ENCODE measurements at places on chromosomes 7 and 10.

DNA sequence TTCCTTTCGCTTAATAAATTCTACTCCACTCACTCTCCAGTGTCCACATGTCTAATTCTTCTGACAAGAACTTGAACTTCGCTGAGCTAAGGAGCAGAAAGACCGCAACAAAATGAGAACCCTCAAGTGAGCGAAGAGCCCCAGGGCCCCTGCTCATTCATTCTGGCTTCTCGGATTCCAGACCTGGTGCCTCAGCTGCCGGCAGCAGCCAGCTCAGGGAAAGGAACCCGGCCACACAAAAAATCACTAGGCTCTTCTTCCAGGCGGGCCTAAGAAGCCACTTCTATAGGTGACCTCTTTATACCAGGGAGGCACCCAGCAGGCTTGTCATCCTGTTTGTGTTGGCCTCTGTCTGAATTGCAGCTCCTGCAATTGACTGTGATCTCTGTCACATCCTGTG, 33.3 kb downstream of the OTUD1 start:
- no peak for DNase-seq

DNA sequence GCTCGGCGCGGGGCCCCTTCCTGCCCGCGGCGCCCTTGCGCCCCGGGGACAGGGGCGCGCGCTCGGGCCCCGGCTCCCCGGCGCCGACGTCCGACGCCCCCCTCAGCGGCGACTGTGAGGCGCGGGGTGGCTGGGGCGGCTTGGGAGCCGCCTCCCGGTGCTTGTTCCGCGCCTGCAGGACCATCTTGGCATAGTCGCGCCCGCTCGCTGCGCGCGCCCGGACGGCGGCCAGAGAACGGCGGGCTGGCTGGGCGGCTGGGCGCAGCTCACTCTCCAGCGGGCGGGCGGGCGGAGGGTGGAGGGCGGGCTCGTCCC, at the start of gene DPY19L1:
Gene DPY19L1 (minus strand): TSS at position 275 of the 315 bp plus-strand sequence. CDS start 91 bp downstream, at position 184.
- DNase-seq = no peak

GRCh38 chr7:73737491-73738219, 947 bp downstream of the ABHD11 start:
- no peak for DNase-seq

DNA sequence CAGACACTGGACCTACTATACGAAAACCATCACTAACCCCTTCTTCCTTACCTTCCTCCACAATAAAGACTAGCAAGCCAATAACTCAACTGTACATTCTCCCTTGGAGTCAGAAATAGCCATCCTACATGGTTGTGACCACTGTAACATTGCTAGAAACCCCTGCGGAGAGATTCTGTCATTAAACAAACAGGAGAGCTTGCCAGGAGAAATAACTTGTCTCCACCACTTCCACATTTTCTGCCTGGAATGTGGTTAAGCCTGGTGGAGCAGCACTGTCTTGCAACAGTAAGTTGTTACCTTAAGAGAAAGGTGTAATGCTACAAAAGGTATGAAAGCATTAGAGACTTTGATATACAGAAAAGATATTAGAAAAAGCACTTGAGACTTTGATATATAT, 45.8 kb downstream of the THSD7A start:
- no peak for DNase-seq

GRCh38 chr10:95536894-95537541, 24.2 kb downstream of the SORBS1 start:
- no peak for DNase-seq

GRCh38 chr7:141663081-141663849, 38.7 kb downstream of the DENND11 start:
- no peak for DNase-seq

- DNase-seq = no peak
These were observed 26.9 kb downstream of the DNAJB9 start for GRCh38 chr7:108596560-108596959.

DNA sequence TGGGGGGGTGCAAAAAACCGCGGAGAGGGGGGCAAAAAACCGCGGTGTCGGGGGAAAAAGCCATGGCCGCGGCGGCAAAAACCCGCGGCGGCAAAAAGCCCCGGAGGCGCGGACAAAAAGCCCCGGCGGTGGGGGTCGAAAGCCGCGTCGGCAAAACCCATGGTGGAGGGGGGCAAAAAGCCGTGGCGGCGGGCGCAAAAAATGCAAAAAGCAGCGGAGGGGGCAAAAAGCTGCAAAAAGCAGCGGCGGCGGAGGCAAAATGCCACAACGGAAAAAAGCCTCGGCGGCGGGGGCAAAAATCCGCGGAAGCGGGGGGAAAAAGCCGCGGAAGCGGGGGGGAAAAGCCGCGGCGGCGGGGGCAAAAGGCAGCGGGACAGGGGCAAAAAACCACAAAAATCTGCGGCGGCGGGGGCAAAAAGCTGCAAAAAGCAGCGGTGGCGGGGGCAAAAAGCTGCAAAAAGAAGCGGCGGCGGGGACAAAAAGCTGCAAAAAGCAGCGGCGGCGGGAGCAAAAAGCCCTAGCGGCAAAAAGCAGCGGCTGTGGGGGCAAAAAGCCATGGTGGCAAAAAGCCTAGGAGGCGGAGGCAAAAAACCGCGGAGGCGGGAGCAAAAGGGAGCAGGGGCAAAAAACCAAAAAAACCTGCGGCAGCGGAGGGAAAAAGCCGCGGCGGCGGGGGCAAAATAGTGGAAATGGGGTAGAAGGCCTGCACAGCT, 418.9 kb downstream of the ZNF716 start:
- no peak for DNase-seq

DNA sequence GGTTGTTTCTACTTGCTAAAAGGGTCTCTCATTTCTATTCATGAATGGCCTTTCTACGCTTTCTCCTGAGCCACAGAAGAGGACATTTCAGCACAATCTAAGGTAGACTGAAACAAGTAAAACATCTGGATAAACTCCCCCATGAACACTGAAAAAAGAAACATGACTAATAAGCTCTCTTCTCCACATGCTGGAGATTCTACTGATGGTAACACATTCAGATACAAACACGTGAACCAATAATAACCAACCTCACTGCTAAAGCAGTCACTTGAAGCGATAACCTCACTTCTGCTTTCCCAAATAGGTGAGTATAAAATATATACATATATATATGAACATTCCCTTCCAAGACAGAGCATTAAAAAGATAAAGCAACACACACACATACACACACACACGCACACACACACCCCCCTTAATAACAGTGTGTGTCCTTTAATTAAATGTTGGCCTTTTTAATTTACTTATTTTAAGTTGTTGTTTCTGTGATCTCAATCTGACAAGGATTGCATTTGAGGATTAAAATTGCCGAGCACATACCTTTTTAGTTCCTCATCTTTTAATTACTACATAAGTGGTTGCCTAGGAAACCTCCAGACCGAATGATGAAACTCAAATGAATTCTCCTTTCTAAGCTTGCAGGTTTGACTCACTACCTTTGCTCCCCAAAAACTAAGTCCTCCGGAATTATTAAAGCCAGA, 292.4 kb upstream of the KLF14 start:
- peak; percentile 41 for DNase-seq

DNA sequence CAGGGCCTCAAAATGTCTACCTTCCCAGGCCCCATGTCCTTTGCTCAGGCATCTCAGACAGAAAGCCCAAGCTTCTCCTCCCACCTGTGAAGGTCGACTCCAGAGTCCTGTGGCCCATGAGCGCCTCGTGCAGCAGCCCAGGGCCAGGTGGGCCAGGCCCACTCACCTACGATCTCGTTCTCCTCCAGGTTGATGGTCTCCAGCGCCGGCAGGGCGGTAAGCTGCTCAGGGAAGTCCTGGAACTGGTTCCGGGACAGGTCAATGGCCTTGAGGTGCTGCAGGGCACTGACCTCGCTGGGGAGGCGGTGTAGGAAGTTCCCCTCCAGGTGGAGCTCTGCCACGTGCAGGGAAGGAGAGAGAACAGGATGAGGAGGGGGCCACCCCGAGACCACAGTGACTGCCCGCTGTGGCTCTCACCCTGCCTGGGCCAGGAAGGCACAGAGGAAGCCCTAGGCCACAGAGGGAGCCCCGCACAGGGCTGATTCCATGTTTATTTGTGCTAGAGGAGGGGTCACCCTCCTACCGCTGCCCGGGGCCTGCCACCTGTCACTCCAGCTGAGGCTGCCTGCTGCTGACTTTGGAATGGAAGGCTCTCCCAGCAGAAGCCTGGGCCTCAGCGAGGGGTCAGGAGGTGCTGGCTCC, 40.0 kb upstream of the NPFFR1 start:
- DNase-seq = no peak

DNA sequence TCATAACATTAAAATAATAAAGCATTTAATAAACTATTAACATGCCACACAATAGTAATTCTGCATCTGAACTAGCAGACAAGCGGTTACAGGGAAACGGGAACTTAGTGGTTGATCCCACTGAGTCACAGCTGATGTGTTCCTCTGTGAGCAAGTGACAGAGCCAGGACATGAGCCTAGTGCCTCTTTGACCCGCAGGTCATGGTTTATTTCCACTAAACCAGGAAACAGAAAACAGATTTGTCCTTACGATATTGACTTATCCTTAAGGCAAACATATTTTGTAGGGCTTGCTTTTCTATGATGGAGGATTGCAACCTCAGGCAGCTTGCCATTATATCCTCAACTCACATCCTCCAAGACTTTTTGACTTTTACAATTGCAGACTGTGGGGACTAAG, 987.3 kb downstream of the CCSER2 start:
- DNase-seq = no peak

GRCh38 chr10:65172249-65172648, 1651.0 kb downstream of the REEP3 start:
- no peak for DNase-seq

GRCh38 chr10:112689327-112690072, 242.5 kb downstream of the VTI1A start:
- no peak for DNase-seq

- no peak for DNase-seq
These were observed 87.1 kb downstream of the KAT6B start for GRCh38 chr10:74913377-74913979.

DNA sequence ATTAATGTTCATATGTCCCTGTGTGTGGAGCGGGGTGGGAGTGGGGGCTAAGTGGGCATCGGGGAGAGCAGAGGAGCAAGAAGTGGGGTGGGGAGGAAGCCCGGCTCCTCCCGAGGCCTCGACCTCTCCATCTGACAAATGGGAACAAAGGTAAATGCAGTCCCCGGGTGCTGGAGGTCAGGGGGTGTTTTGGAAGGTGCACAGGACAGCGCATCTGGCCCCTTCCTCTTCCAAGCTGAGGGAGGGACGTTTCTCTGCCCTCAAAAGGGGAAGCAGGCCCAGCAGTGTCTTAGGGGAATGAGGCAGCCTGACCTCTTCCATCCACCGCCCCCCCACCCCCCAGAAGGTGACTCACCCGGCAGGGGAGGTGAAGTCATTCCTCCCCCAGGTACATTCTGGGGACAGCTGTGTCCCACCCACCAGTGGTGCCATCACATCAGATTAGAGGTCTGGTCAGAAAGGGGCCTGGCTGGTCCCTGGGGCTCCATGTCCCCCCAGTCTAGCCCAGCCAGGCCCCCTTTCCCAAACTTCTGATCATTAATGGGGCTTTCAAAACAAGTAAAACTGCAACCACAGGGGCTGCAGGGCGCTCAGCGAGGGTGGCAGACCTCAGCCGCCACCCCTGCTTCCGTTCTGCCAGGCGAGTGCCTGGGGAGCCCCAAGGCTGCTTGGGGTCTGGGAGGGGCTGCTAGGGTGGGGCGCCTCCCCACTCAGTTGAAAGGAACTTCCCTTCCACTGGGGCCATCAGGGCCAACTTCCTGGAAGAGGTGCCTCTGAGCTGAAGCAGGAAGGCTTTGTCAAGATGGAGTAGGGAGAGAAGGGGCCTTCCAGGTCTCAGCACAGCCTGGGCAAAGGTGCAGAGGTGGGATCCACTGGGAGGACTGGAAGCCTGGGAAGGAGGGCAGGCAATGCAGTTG, 10.8 kb downstream of the LFNG start:
- no peak for DNase-seq

- DNase-seq = no peak
These were observed 27.7 kb downstream of the BTBD16 start for GRCh38 chr10:122298598-122299301.

GRCh38 chr7:154741131-154741530, 261.8 kb downstream of the PAXIP1 start:
- no peak for DNase-seq

GRCh38 chr10:98039690-98040381, 9.4 kb upstream of the CRTAC1 start:
- no peak for DNase-seq

DNA sequence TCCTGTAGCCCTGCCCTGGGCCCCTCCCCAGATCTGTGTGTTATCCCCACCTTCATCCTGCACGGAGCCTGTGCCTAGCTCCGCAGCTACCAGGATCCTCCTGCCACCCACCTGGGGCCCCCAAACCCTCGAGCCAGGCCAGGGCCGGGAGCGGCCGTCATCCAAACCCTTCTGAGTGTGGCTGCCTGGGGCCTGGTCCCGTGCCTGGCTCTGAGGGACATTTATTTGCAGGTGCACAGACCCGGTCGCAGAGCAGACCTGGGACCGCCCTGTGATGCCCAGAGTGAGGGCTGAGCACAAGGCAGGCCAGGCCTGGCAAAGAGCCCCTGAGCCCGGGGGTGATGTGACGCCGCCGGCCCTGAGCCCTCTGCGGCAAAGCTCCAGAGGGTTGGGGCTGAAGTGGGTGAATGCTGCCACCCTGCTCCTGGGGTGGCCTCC, 27.4 kb upstream of the INPP5A start:
- no peak for DNase-seq

GRCh38 chr7:100053215-100053614, 3.6 kb downstream of the ZSCAN21 start:
- DNase-seq = no peak

DNA sequence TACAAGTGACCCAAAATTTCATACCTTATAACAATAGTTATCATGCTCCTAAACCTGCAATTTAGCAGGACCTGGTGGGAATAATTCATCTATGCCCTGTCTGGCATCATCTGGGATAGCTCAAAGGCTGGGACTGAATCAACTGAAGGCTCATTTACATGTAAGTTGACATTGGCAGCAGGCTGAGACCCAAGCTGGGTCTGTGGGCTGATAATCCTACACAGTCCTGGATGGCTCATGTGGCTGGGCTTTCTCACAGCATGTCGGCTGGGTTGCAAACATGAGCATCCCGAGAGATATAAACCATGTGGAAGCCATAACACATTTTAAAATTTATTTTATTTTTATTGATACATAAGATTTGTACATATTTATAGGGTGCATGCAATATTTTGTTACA, 19.5 kb upstream of the ABCB5 start:
- DNase-seq = no peak
